ENCODE measurements at places on chromosomes 4 and X. TPM values are rescaled to one million over a fixed set of nuclear protein-coding genes. Genes with fewer than 3 reads are reported as not detected.
A peak's percentile ranks its signal among the peaks of the same experiment; 100 is the strongest.

DNA sequence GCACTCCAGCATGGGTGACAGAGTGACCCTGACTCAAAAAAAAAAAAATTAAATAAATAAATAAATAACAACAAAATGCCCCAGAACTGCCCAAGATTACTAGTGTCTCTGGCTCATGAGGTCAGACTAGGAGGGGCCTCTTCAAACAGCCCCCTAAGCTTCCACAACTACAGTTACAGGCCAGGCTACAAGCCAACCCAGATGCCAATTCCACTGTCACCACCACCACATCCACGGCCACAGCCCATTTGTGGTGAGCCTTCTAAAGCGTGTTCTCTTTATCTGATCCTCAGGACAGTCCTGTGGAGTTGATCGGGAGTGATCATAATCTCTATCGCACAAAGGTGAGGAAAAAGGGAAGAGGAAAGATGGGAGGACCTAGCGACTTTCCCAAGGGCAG lies 36.6 kb downstream of the IGFBP7 start:
- no peak for DNase-seq

GRCh38 chr4:153771046-153771445 lies 11.2 kb upstream of the RNF175 start:
- DNase-seq = no peak

- DNase-seq = no peak
These were observed 3.1 kb downstream of the DCAF16 start for GRCh38 chr4:17807446-17807845.

DNA sequence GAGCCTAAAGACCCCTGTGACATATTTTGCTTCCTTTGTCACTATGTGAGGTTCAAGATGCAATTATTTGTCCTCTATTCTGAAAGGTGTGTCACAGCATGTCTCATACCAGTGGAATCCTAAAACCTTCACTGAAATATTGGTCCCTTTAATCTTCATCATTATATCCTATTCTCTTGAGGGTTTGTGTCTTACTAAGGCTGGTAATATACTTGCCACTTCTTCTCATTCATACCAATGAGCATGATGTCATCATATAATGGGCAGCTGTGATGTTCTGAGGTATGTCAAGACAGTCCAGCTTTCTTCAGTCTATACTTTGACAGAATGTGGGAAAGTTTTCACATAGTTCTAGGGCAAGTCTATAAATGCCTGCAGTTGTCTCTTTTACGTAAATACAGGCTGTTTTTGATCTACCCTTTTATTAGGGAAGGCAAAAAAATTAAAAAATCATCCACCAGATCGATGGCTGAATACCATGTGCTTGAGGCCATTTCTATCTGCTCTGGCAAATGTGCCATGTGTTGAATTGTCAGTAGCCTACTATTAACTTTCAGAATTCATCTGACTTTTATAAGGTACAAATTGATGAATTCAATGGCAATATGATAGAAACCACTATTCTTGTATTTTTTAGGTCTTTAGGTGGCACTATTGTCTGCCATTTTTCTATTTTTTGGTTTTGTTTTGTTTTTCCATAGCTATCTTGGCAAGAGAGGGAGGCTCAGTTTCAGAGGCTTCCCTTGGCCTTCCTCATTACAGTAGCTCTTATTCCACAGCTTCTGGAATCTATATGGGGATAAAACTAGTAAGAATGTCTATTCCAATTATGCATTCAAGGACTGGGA lies 209.0 kb downstream of the PPARGC1A start:
- no peak for DNase-seq

- DNase-seq = no peak
These were observed at the start of gene FAM149A for GRCh38 chr4:186104114-186104889. Gene FAM149A, plus strand, starts transcription at chr4:186104704.

GRCh38 chr4:51831133-51831532 lies 11.8 kb upstream of the DCUN1D4 start:
- DNase-seq = peak; percentile 80

- DNase-seq = no peak
These were observed 31.0 kb downstream of the NSG1 start for GRCh38 chr4:4417886-4418285.

DNA sequence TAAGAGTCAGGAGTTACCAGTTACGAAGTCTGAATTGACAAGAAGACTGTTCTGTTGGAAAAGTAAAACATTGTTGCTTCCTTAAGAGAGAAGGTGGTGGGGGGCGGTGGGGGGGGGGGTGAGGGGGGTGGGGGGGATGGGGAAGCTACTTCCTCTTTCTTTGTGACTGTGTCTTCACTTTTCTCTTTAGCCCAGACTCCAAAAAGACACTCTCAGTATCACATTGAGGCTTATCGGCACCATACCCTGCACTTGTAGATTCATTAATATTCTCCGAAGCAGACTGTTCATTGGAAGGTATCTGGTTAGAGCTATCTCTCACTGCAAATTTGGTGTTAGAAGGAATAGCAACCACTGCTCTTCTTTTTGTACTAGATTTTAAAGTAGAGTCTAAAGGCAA lies 94.5 kb upstream of the IL13RA1 start:
- DNase-seq = no peak

GRCh38 chrX:153778684-153779101 lies 2.1 kb upstream of the SRPK3 start:
- DNase-seq = no peak

- DNase-seq = no peak
These were observed 88.6 kb downstream of the GSTCD start for GRCh38 chr4:105797225-105797624.

- no peak for DNase-seq
These were observed 6.0 kb downstream of the DGKQ start for GRCh38 chr4:967113-968104.

DNA sequence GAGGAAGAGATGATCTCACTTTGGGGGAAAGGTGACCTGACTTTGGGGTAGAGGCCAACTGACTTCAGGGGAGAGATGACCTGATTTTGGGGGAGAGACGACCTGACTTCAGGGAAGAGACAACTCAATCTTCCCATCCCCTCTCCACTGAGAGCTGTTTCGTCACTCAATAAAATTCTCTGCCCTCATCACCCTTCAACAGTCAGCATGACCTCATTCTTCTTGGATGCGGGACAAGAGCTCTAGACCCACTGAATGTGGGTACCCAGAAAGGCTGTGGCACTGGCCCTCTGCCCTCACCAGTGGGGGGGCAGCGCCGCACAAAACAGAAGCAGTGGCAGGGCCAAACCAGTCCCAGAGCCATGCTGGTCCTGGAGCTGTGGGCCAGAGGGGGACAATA lies 34.6 kb downstream of the ATXN3L start:
- no peak for DNase-seq

- no peak for DNase-seq
These were observed 15.4 kb downstream of the ZNF718 start for GRCh38 chr4:139691-140090.

GRCh38 chrX:112877771-112878173 lies 37.1 kb upstream of the AMOT start:
- DNase-seq = no peak

- DNase-seq = no peak
These were observed 16.4 kb upstream of the HMGB3 start for GRCh38 chrX:150966742-150967141.

DNA sequence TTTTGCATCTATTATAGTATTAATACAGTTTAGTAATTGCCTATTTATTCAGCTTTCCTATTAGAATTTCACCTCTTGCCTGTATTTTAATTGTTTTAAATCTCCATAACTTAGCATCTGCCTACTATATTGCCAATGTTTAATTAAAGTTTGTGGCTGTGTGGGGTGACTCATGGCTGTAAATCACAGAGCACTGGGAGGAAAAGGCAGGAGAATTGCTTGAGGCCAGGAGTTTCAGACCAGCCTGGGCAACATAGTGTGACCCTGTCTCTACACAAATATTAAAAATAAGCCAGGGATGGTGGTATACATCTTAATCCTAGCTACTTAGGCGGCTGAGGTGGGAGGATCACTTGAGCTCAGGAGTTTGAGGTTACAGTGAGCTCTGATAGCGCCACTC lies 14.5 kb upstream of the CCSER1 start:
- DNase-seq = no peak

DNA sequence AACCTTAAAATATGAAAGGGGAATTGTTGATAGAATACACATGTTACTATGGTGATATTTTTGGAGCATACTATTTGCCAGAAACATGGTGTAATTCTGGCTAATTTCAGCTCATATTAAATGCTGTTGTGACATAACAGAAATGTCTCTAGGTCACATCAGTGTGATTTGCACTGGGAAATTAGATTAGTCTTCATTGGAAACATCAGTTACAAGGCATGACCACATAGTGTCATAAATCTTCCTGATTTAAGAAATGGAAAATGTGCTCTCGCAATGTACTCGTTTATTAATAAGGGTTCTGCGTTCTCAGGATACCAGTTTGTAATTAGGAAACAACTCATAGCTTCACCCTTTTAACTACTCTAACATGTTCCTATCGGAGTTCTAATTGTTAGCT lies 72.9 kb upstream of the GYPA start:
- DNase-seq = no peak

- no peak for DNase-seq
These were observed 53.0 kb upstream of the DAPP1 start for GRCh38 chr4:99763635-99764101.

DNA sequence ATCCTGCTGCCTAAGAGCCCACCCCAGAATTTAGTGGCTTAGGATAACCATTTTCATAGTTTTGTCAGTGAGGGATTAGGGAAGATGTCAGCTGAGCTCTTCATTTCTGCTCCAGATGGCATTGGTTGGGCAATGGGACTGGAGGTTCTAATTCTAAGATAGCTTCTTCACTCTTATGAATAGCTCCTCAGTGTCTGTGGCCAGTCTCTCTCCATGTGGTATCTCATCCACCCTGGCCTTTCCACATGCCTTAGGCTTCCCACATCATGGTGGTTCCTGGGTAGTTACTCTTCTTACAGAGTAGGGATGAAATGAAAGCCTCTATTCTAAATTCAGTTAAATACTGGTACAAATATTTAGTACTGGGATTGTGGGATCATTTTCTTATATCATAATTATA lies 31.3 kb downstream of the REPS2 start:
- DNase-seq = no peak

DNA sequence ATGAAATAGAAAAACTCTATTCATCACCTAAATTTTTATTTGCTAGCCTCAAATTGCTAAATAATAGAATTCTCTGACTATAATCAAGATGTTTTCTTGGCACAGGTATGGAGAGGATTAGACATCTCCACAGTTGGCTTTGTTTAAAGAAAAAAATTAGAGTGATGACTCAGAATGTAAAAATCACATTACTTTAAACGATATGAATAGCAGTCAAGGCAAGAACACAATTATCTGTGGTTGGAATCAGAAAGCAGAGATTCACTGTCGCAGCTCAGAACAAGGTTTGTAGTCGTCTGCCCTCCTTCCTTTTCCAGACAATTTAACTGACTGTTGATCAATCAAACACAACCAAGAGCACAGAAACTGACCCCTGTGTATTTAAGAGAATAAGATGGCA lies 32.2 kb upstream of the CCKAR start:
- no peak for DNase-seq

DNA sequence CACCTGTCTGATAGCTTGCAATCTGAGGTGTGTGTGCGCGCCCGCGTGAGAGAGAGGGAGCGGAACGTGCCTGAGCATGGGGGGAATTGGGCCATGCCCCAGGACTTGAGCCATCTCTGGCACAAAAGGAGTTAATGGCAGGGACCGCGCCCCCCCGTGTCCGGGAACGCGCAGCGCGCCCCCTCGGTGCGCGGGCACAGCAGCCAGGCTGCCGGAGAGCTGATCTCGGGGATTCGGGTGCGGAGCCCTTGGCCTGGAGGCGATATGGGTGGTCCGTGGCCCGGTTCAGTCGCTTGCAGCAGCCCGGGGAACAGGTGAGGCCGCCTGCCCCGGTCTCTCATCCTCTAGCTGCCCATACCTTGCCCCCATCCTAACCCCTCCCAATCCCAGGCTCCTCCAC lies at the start of gene NLGN3:
NLGN3 (plus strand) TSS at position 191 of the 400 bp plus-strand sequence. CDS start 2,909 bp downstream, outside the sequence.
- DNase-seq = no peak

GRCh38 chrX:31293409-31293808 lies 221.6 kb upstream of the FTHL17 start:
- DNase-seq = no peak

GRCh38 chr4:56288663-56289062 lies 98.6 kb downstream of the AASDH start:
- no peak for DNase-seq

DNA sequence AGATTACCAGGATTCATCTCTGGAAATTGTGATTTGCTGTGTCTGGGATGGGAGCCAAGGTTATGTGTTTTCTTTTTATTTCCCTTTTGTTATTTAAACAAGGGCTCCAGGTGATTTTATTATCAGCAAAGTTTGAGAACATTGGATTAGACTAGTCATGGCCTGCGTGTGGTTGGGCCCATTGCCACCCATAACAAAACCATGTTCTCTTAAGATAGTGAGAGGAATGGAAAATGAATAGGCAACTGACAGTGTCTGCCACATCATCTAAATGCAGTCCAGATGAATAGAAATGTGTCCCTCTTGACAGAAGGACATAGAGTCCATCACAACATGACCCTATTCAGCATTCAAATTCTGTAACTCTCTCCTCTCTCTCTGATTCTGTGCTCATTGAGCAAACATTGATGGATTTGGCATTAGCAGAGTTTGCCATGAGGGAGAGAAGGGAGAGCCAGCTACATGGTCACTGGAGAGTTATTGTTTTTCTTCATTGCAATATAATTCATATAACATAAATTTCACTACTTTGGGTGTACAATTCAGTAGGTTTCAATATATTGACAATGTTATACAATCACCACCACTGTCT lies 11.7 kb downstream of the XK start:
- no peak for DNase-seq

GRCh38 chr4:126595643-126596042 lies 1037.1 kb upstream of the INTU start:
- no peak for DNase-seq

DNA sequence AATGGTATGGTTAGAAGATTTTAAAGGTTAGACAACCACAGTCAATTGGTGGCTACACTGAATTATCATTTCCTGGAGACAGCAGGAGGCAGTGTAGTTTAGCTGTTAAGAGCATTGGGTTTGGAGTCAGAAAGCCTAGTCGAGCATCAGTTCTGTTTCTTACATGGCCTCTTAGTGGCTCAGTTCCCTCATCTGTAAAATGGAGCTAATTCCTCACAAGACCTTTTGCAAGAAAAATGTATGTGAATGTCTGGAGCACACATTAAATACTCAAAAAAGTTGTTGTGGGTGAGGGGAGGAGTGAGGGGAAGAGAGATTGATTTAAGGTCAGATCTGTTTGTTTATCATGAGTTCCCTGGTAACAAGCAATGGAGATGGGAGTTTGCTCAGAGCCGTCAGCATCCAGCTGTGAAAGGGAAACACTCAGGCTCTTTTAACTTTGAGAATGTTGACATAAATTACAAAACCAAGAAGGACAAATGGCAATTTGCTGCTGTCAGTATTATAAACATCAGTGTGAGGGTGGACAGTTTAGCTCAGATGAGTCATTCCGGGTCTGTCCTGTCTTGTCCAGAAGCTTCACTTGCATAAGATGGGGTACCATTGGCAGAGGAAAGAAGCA lies 98.2 kb upstream of the PGRMC2 start:
- DNase-seq = no peak

Gene TLR3
- 4.6 TPM for total RNA-seq

Gene IQSEC2
- total RNA-seq = 10.5 TPM

Gene FANCB
- 0.35 TPM for total RNA-seq

Gene RASSF6
- not detected for total RNA-seq

Gene ASB12
- total RNA-seq = 2.7 TPM

Gene RWDD4
- total RNA-seq = 15.1 TPM

Gene QRFPR
- total RNA-seq = 0.78 TPM

Gene EMCN
- 31.8 TPM for total RNA-seq

Gene SLC25A31
- total RNA-seq = not detected

Gene ADGRL3
- total RNA-seq = 3.0 TPM

Gene FRMPD4
- total RNA-seq = 1.3 TPM

Gene RAB41
- not detected for total RNA-seq

Gene GUCY1B1
- 25.1 TPM for total RNA-seq

Gene ZDHHC15
- total RNA-seq = 2.8 TPM

Gene CLDN34
- not detected for total RNA-seq

All from Right ventricle myocardium superior (tissue), 1 donor.